ENCODE measurements at places on chromosomes 4 and X. TPM values are rescaled to one million over a fixed set of nuclear protein-coding genes. Genes with fewer than 3 reads are reported as not detected.
A peak's percentile ranks its signal among the peaks of the same experiment; 100 is the strongest.

GRCh38 chrX:153646620-153647373 lies at the start of gene DUSP9:
DUSP9 (plus strand) TSS chrX:153647203; CDS start chrX:153647954, 751 bp downstream.
- no peaks in the 10 kb centered on the region for H3K4me1 ChIP-seq
- no peaks in the 10 kb centered on the region for H3K36me3 ChIP-seq
- H3K27ac ChIP-seq, result no peak within 1 kb of the TSS
- DNase-seq, result peak; percentile 28

DNA sequence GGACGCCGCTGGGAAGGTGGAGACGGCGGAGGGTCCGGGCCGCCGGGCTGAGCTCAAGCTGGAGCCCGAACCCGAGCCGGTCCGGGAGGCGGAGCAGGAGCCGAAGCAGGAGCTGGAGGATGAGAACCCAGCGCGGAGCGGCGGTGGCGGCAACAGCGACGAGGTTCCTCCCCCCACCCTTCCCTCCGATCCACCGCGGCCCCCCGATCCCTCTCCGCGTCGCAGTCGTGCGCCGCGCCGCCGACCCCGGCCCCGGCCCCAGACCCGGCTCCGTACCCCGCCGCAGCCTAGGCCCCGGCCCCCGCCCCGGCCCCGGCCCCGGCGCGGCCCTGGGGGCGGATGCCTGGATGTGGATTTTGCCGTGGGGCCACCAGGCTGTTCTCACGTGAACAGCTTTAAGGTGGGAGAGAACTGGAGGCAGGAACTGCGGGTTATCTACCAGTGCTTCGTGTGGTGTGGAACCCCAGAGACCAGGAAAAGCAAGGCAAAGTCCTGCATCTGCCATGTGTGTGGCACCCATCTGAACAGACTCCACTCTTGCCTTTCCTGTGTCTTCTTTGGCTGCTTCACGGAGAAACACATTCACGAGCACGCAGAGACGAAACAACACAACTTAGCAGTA lies 483 bp downstream of the USP27X start:
- no peaks in the 10 kb centered on the region for H3K36me3 ChIP-seq
- H3K27me3 ChIP-seq, result no peaks in the 10 kb centered on the region
- DNase-seq, result no peak
- peak overlapping the region; percentile 4 for H3K27ac ChIP-seq
- H3K4me3 ChIP-seq, result peak overlapping the region; percentile 65

Gene HOPX
- total RNA-seq, result 20.4 TPM

DNA sequence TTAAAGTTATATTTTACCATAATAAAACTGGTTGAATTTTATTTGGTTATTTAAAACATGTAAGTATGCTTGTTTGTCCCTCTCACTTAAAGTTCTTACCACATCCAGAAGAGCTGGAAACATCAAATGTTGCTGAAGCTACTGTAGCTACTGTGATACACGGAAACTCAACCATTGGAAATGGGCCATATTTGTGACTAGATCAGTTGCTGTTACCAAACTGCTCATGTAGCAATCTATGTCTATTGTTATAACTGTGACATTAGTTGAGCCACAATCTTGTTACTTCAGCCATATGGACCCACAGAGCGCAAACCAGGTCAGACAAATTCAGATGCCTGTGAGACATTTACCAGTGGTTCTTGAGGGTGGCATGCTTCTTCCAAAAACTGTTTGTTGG lies 41.6 kb downstream of the NDNF start:
- no peak overlapping the region for H3K27ac ChIP-seq
- H3K4me3 ChIP-seq, result no peak overlapping the region
- H3K4me1 ChIP-seq, result peaks cover 2% of the 10 kb centered on the region
- no peaks in the 10 kb centered on the region for H3K27me3 ChIP-seq

Gene SMR3B
- not detected for total RNA-seq

Gene FRMPD3
- 8.2 TPM for total RNA-seq

Gene SPANXN3
- not detected for total RNA-seq

GRCh38 chr4:55904576-55904975 lies 44.2 kb upstream of the CEP135 start:
- H3K27me3 ChIP-seq, result no peaks in the 10 kb centered on the region
- no peak for DNase-seq
- H3K4me3 ChIP-seq, result no peak overlapping the region
- peaks cover 2% of the 10 kb centered on the region for H3K4me1 ChIP-seq

DNA sequence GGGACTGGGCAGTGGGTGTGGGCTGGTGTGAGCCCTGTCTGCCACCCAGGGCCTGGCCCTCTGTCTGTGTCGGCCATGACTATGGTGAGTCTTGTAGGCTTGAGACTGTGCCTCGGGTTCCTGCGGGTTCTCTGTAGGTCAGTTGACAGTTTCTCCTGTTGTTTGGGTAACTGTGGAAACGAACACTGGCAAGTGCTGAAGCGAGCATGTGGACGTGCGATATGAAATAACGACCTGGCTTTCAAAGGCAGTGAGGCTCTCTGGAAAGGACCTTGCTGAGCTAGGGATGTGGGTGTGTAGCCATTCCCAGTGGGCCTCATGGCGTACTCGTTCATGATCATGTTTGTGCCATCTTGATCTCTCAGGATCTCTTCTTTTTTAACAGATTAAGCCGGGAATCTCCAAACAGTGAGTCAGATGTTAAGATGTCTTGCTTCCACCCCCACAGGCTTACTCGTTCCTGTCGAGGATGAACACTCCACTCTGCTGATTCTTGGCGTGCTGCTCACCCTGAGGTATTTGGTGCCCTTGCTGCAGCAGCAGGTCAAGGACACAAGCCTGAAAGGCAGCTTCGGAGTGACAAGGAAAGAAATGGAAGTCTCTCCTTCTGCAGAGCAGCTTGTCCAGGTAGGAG lies 41.3 kb downstream of the HTT start:
- no peaks in the 10 kb centered on the region for H3K36me3 ChIP-seq
- no peaks in the 10 kb centered on the region for H3K27me3 ChIP-seq
- peaks cover 29% of the 10 kb centered on the region for H3K4me1 ChIP-seq
- no peak for DNase-seq
- H3K4me3 ChIP-seq, result no peak overlapping the region

DNA sequence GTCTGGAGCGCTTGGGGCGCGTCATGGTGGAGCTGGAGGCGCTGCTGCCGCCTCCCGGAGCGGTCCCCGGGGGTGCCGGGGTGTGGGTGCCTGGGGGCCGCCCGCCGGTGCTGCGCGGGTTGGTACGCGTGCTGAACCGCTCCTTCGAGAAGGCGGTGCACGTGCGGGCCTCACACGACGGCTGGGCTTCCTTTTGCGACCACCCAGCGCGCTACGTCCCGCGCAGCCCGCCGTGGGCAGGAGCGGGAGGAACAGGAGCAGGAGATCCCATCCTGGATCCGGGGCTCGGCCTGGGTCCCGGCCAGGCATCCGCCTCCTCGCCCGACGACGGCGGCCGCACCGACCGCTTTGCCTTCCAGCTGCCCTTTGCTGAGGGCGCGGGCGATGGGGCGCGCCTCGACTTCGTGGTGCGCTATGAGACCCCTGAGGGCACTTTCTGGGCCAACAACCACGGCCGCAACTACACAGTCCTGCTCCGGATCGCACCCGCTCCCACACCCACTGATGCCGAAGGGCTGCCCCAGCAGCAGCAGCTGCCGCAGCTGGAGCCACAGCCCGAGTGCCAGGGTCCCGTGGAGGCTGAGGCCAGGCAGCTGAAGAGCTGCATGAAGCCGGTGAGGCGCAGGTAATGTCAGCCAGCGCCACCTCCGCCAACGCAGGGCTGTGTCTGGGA lies 792 bp downstream of the PPP1R3F start:
- peak overlapping the region; percentile 53 for H3K4me3 ChIP-seq
- H3K27ac ChIP-seq, result peak overlapping the region; percentile 99
- H3K27me3 ChIP-seq, result no peaks in the 10 kb centered on the region
- no peaks in the 10 kb centered on the region for H3K36me3 ChIP-seq
- no peak for DNase-seq

Measured in ovary (tissue), 10 donors.